Stimulated activated CD4-positive, alpha-beta T cell treated with anti-CD3 and anti-CD28 coated beads, Interleukin-12 subunit alpha, Interleukin-12 subunit beta, amount 100 ng/mL, for 24 hours (primary cell): ENCODE measurements at places on chromosomes 5 and 9.

- DNase-seq, result no peak
Observed at GRCh38 chr5:112811023-112811422, 50.1 kb upstream of the SRP19 start.

GRCh38 chr9:129923589-129923988 lies 88.3 kb downstream of the USP20 start:
- no peak for DNase-seq

DNA sequence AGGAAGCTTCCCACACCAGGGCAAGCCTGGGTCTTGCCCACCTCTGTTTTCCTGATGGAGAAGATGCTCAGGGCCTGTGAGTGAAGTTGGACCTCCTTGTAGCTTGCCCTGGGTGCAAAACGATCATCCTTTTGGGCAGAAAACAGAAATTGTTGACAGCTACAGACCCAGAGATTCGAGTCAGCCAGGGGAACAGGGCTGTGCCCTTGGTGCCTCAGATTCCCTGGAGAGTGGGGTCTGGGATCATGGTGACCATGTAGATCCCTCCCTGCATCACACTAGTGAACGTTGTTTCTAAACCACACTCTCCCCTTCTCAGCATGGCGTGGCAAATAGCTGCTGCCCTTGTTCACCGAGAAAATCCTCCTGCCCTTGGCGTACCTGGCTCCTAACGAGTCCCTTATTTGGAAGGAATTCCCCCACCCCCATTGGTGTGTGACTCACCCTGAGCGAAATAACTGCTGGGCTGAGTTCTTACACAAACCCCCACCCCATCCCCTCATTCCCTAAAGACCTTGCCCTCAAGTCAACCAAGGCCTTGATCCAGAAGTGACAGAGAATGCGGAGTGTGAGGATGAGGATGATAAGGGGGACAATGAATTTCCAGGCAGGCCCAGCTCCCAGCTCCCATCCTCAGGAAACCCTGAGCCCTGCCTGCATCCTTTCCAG lies 1.1 kb upstream of the DCANP1 start:
- DNase-seq, result no peak

GRCh38 chr5:170819824-170820223 lies 36.3 kb downstream of the GABRP start:
- DNase-seq, result no peak

DNA sequence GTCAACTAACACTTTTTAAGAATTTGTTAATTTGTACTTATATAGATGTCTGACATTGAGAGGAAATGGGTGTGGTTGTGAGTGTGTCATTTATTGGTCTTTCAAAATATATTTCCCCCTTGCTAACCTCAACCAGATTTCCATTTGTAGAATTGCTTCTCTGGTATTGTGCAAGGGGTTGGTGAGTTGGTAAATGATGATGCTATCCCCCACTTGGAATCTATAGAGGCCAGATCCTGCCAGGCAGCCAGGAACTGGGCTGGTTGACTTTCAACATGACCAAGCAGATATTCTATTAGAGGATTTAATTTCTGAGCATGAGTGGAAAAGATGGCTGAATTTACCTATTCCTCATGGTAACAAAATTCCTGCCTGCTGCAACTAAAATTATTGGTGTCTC lies 306.6 kb upstream of the KIF2A start:
- DNase-seq, result no peak

GRCh38 chr5:159427180-159428012 lies 97.1 kb upstream of the IL12B start:
- no peak for DNase-seq

DNA sequence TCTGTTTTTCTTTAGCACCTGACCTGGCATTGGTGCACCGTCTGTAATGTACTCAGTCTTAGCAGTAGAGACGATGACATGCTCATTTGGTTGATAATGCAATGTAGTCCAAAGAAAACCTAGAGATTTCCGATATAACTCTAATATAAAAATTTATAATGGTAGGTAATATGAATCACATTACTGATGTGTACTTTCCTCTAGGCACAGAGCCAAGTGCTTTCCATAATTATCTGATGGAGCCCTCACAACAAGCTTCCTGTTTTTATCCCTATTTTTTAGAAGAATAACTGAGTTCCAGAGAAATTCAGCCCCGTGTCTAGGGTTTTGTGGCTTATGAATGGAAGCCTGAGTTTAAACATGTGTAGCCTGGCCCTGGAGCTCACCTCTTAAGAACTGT lies 53.7 kb downstream of the KDM4C start:
- DNase-seq, result no peak

DNA sequence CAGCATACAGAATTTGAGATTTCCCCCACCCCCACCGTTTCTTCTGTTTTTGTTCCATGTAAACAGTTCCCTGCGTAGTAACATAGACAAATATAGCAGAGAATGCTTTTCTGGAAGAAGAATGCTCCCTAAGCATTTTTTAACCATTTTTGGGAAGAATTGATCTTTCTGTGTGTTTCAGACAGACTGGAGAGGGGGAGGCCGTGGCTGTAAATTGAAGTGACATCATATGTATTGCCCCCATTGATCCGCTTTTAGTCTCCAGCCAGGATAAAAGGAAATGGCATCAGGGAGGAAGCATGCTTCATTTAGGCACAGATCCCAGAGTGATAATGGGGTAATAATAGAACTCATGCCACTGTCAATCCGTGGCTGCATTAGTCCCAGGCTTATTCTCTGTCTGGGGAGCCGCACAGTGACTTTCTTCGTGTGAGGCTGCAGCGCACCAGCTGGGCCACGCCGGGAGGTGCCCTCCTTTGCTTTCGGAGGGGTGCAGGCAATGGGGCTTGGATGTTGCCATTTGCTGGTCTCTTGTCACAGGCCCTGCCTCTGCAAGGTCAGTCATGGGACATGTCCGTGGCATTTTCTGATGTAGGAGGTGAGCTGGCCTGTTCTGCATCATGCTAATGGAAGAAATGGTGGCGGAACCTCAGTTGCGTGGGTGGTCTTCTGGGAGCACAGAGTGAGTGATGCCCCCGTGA lies 261.5 kb downstream of the FANCC start:
- no peak for DNase-seq

- DNase-seq, result no peak
Observed at GRCh38 chr5:154117930-154118329, 72.6 kb upstream of the GALNT10 start.

GRCh38 chr5:139849942-139850341 lies 54.3 kb downstream of the PSD2 start:
- DNase-seq, result no peak

DNA sequence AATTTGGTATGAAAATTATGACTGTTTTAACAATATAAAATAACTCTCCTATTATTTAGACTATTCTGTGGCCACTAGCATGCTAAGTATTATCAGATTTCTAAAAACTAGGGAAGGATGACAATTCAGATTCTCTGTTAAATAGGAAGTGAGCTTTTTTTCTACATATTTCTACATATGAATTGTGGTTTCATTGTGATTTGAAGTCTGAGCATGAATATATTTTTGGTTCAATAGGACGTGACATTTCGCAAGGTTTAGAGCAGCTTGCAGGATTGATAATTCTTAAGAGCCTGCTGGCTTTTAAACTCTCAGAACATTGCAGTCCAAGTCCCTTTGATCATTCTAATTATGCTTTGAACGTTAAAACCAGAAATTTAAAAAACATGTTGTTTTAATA lies 82.9 kb downstream of the ADGRV1 start:
- DNase-seq, result no peak

DNA sequence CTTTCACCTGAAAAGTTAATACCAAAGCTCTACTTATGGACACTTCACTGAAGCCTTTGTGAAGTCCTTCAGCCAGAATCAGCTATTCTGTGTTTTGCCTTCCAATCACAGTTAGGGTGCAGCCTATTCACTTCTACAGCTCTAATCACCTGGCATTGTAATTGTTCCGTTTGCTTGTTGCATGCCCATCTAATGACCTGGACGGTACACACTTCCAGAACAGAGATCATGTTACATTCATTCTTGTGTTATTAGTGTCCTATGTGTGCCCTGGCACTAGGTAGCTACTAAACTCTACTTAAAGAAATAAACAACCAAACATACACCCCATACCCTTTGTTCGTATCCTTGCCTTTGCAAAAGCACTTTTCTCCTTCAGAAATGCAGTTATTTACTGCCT lies 1162.9 kb upstream of the WWC1 start:
- DNase-seq, result no peak

DNA sequence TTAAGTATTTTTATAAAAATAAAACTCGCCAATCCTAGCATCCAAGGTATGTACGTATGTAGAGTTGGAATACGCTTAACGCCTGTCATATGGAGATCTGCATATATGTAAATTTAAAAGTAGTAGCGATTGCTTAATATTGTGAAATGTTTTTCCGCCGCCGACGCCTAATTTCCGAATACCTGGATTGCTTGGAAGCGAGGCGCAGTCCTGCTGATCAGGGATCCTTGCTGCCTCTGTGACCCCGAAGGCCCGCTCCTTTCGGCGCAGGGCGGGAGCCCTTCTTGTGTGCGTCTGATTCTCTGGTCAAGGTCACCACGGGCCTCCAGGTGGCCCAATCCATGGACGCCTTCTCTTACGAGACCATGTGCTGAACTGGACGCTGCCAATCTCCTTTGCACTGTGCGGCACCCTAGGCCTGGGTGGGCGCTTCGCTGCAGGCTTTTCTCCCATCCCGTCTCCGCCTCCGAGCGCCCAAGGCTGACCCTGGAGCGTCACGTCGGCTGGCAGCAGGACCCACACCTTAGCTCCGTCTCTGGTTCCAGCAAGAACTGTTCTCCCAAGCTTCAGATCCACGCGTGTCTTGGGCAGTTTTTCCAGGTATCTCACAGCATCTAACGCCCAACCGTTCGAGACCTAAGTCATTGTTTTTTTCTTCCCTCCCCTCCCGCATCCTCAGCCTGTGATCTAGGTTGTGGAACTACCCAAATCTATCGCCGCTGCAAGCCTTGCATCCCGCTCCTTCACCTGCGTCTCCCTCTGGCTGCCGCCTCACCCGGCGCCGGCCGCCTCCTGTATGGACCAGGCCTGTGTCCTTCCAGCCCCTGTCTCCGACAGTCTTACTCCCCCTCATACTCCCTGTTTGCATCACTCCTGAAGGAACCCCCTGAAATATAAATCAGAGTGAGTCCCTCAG lies 3.6 kb upstream of the TRIM41 start:
- no peak for DNase-seq

GRCh38 chr9:108300306-108301287 lies 555.2 kb downstream of the ACTL7B start:
- no peak for DNase-seq

DNA sequence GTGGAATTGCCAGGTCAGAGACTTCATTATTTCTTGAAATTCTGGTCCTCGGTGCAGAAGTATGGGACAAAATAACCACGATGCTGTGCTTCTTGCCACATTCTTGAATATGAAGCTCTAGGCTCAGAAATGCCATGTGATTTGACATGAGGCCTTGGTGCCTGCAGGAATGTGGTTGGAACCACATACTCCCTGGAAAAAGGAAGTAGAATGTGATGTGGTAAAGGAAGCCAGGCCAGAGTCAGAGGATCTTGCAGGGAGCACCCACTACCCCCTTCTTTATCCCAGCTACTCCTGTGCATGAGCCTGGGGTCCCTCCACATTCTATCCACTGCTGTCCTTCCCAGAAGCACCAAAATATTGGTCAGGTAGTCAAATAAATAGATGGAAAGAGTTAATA lies 80.9 kb downstream of the FOXD1 start:
- DNase-seq, result no peak
